ENCODE measurements at places on chromosomes 1 and 21. TPM values are rescaled to one million over a fixed set of nuclear protein-coding genes. Genes with fewer than 3 reads are reported as not detected.

Gene LMOD1
- not detected for total RNA-seq

GRCh38 chr1:61746813-61747212 lies 4.5 kb downstream of the PATJ start:
- no peak for DNase-seq

Gene PLD5
- not detected for total RNA-seq

- no peak for DNase-seq
Measured at GRCh38 chr1:234875953-234876855, 252.4 kb downstream of the TOMM20 start.

GRCh38 chr1:160774886-160775719 lies 20.9 kb upstream of the LY9 start:
- no peak for DNase-seq
